ENCODE measurements at places on chromosomes 11 and 22.

- DNase-seq, result no peak
Observed at GRCh38 chr11:64545619-64546018, 45.4 kb upstream of the SLC22A12 start.

GRCh38 chr11:60077216-60077817 lies 11.1 kb upstream of the MS4A2 start:
- DNase-seq, result peak; percentile 32

DNA sequence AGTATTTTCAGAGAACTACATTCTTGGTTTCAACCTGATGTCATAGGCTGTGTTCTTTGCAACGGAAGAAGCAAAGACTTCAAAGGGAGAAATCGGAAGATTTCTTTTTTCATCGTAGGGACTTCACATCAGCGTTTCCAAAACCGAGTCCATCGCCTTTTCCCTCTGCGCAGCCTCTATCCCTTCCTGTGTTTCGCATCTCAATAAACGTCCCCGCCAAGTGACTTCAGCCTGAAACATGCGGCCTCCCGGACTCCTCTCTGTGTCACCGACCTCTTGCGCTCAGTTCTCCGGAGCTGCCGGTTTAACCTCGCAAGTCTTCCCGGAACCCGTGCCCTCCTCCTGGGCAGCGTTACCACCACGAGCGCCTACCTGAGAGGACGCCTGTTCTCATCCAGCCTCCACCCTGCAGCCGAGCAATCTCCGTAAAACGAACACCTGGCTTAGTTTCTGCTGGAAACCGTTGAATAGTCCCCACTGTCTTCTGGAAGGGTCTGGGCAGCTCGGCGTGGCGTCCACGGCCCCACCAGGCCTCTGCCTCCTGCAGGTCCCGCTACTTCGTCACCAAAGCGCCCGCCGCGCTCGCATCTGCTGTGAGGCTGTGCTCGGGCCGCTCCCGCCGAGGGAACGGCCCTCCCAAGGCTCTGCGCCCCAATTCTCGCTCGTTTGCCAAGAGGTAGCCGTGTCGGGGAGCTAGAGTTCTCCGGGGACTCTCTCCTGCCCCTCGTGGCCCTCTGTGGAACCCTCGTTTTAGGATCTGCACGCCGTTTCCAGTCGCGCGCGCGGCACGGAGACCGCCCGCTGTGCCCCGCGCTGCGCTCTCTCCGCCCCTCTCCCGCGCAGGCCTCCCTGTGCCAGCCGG lies at the start of gene GLB1L3:
Gene GLB1L3 (plus strand): TSS at position 846 of the 862 bp plus-strand sequence. CDS start 362 bp downstream, outside the sequence.
- peak; percentile 27 for DNase-seq

GRCh38 chr11:133942577-133942976 lies 14.2 kb downstream of the IGSF9B start:
- no peak for DNase-seq

DNA sequence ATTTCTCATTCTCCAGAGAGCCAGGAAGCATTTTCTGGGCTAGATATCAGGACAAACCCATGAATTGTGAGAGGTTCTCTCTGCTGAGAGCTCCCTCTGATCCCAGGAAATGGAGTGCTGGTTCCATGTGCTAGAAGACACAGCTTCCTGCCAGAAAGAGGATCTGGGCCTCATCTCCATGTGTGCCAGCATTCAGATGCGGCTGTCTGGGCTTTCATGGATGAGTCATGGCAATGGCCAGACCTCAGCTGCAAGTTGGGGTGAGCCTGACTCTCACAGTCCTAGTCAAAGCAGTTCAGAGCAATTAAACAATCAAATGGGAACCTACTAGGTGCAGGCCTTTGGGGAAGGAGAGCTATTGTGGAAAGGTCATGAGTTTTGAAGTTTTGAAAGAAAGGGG lies 82.3 kb upstream of the EED start:
- peak; percentile 89 for DNase-seq

DNA sequence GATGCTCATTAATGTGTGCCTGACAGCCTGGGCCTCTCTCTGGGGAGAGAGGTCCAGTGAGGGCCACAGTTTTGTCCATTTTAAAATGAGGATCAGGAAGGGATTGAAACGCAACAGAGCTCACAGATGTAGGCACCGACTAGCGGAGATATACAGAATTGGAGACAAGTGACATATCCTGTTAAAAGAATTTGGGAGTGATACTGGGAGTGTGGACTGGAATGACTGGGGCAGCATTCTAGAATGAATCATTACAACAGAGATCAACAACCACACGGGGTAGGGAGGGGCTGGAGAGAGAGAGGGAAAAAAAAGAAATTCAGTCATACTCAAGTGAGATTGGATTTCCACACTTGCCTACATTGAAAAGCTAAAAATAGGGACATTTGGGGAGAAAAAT lies 2.5 kb upstream of the NCAM1 start:
- DNase-seq, result no peak

DNA sequence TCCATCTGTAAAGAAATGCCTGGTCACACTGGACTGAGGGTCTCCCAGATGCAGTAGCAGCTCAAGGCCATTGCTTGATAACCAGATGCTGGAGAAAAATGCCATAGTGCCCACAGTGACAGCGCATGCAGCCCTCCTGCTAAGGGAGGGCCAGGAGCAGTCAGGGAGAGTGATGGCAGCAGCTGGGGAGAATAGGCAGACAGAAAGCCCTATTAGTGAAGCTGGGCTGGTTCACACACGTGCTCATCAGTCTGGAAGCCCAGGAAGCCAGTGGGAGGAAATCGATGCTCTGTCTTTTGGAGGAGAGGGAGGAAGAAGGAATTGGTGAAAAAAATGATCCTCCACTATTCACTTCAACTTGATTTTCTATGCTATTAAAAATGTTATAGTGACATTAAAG lies 82.9 kb downstream of the OSBP2 start:
- DNase-seq, result no peak

DNA sequence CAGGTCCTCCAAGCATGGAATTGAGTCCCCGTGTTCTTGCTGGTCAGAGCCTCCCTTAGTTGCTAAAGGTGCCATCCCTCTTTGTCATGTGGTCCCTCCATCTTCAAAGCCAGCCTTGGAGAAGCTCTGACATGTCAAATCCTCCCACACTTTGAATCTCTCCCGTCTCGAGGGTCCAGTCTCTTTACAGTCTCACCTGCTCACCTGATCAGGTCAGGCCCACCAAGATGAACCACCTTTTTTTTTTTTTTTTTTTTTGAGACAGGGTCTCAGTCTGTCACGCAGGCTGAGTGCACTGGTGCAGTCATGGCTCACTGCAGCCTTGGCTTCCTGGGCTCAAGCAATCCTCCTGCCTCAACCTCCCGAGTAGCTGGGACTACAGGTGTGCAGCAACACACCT lies 100.3 kb upstream of the PRR5 start:
- no peak for DNase-seq

DNA sequence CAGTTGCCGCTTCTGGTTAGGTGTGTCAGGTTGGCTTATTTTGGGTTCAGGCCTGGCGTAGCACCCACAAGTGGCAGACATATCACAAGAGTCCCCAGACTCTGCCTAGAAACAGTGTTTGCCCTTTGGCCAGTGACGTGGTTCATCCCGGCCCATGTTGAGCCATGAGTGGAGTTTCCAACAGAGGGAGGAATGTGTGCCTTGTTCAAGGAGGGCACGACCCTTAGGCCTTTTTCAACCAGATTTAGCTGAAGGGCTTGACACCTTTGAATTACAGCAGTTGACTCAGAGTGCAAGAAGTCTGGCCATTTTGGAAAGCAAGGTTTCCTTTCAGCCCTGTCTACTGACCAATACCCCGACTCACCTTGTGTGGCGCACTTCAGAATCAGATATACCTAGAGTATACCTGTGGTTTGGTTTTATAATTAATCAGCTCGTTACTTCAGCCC lies 15.1 kb upstream of the AIFM3 start:
- DNase-seq, result no peak

DNA sequence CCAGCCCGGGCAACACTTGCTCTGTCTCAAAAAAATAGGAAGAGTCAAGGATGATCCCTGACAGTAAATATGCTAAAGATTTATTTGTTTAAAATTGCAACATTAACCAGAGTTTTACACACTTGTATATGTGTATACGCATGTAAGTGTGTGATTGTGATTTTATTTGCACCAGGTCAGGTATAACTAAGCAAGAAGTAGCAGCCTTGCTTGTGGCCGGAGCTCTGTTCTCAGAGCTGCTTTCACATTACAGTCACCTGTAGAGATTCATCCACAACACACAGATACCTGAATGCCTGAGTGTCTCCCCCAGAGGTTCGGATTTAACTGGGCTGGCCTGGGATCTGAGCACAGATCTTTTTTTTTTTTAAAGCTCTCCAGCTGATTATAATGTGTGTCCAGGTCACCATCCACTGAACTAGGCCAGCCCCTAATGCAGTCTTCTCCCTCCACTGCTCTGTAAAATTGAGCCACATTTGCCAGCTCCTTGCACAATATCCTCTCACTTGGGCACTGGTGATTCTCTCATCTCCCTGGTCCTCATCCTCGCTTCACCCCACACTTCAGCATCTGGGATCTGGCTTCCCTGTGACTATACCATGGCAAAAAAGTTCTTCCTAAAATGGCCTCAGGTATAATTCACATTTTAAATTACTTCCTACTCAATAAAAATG lies 48.3 kb downstream of the LIF start:
- no peak for DNase-seq

GRCh38 chr22:37894939-37895670 lies 11.0 kb upstream of the MICALL1 start:
- DNase-seq, result no peak

- DNase-seq, result peak; percentile 62
Observed at GRCh38 chr22:36277482-36278291, 24.8 kb downstream of the APOL1 start.

DNA sequence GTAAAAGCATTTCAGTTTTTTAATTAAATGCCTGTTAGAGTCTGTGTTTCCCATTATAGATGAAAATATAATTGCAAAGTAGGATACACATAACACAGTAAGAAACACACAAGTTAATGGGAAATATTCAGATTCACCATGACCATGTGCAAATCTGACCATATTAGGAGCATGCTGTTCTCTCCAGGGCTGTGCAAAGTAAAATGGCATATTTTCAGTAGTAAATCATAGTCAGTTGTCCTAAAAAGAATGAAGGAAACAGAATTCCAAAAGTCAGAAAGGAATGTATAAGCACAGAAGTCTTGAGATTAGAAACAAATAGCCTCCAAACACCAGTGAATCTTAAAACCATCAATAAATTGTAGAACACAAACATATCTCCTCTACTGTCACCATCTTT lies 44.4 kb downstream of the CNTN5 start:
- DNase-seq, result no peak

GRCh38 chr11:45560155-45560912 lies 105.1 kb downstream of the CHST1 start:
- DNase-seq, result no peak
